ENCODE measurements at places on chromosomes 2 and 18. TPM values are rescaled to one million over a fixed set of nuclear protein-coding genes. Genes with fewer than 3 reads are reported as not detected.

AQP12B gene
- total RNA-seq = not detected

DNA sequence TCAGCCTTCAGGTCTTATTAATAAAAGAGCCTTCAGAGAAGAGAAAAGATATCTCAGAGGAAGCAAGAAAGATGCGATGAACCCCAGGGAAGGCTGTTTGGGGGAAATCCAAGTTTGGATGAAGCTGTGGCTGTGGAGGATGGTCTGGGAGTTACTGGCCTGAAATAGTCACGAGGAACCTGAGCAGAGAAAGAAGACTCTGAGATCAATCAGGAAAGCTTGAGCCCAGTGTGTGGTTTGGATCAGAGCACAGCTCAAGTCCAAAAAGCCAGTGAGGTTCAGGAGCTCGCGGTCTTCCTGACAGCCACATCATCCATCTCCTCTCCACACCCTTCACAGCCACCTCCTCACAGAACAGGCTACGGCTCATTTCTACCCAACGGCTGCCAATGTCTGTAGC lies 87.4 kb upstream of the SERPINE2 start:
- DNase-seq = no peak
- no peaks in the 10 kb centered on the region for H3K36me3 ChIP-seq
- H3K27me3 ChIP-seq = no peaks in the 10 kb centered on the region
- no peak overlapping the region for H3K4me3 ChIP-seq

BCL2 gene
- 0.70 TPM for total RNA-seq

DNA sequence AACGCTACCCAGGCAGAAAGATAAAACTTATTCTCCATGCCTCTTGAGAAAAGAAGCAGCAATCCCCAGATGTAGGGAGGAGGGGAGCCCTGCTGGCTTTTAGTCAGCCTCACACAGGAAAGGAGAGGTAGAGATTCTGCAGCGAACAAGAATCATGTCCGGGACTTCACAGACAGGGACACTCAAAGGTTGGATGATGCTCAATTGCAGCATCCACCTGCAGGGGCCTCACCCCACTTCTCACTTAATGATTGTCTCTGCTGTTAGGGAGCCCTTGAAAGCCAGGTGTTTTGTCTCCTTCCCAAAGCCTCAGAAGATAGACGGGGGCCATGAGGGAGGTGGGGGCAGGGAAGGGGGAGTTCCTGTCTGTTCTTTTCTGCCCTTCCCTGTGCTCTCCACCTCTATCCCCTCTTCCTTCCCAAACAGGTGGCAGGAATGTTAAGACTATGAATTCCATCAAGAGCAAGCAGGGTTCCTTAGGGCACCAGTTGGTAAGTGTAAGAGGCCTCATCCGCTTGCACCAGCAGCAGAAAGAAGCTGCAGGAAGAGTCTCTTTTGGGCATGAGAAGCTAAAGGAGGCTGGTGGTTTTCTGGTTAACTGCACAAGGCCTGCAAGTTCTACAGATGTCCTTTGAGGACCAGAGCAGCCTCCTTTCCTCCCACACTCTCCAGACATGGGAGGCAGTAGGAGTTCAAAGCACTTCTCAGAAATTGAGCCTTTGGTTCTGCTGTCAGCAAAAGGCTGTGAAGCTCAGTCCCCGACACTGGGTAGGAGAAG lies 154.7 kb upstream of the TNP1 start:
- no peaks in the 10 kb centered on the region for H3K4me1 ChIP-seq
- no peak overlapping the region for H3K27ac ChIP-seq
- DNase-seq = no peak
- no peak overlapping the region for H3K4me3 ChIP-seq
- no peaks in the 10 kb centered on the region for H3K27me3 ChIP-seq

DNA sequence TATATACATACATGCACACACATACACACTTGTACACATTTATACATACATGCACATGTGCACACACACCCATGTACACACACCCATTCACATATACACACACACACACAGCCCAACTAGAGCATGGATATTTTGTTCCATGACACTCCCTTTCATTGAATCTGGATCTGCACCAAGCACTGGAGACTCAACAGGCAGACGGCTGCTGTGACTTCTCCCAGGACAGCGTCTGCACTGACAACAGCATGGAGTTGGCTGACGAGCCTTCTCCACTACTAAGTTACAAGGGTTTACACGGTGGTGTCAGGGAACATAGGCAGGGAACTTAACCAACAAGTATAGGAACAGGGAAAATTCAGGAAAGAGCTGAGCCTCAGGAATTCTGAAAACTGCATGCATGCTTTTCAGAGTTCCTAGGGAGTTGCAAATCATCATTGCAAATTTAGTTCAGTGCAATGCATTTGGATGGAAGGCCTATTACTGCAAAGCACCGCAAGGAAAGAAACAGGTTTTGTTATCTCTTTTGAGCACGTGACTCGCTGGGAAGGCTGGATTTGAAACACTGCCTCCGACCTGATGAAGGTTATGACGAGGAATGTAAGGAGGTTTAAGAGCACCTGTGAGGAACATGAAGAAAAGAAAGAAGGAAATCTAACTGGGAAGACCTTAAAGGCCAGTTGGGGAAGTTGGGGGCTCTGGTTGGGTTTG lies 35.9 kb downstream of the TMEM18 start:
- no peaks in the 10 kb centered on the region for H3K4me1 ChIP-seq
- H3K4me3 ChIP-seq = no peak overlapping the region
- no peaks in the 10 kb centered on the region for H3K36me3 ChIP-seq

- no peak overlapping the region for H3K27ac ChIP-seq
- no peak overlapping the region for H3K4me3 ChIP-seq
- no peaks in the 10 kb centered on the region for H3K27me3 ChIP-seq
- no peak for DNase-seq
- H3K36me3 ChIP-seq = no peaks in the 10 kb centered on the region
Observed at GRCh38 chr2:17805717-17806363, 10.4 kb upstream of the MSGN1 start.

NEURL3 gene
- not detected for total RNA-seq

GRCh38 chr2:239436669-239437335 lies 36.0 kb upstream of the HDAC4 start:
- H3K27ac ChIP-seq = no peak overlapping the region
- no peaks in the 10 kb centered on the region for H3K4me1 ChIP-seq
- no peak for DNase-seq
- no peaks in the 10 kb centered on the region for H3K36me3 ChIP-seq

DNA sequence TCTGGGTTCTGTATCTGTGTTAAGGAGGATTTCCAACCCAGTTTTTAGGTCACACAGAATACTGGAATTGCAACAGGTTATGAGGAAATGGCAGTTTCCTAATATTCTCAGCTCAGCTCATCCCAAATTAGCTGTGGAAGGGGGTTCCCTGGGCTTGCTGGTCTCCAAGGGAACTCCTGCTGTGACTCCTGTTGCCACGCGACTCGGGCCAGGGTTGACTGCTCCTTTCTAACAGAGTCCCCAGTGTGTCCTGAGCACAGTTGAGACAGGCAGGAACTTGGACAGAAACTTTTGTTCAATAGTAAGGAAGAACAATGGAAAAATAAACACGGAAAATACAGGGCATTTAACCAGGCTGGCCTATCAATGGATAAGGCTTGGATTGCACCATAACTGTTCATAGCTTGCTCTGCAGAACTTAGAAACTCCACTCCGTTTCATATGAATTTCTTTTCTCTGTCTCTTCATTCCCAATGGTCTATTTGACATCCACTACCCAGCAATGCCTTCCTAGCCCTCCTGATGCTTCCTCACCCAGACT lies 3.8 kb upstream of the ROCK2 start:
- H3K27ac ChIP-seq = no peak overlapping the region
- H3K4me3 ChIP-seq = no peak overlapping the region
- DNase-seq = no peak
- peaks cover 7% of the 10 kb centered on the region for H3K4me1 ChIP-seq
- no peaks in the 10 kb centered on the region for H3K36me3 ChIP-seq

DNA sequence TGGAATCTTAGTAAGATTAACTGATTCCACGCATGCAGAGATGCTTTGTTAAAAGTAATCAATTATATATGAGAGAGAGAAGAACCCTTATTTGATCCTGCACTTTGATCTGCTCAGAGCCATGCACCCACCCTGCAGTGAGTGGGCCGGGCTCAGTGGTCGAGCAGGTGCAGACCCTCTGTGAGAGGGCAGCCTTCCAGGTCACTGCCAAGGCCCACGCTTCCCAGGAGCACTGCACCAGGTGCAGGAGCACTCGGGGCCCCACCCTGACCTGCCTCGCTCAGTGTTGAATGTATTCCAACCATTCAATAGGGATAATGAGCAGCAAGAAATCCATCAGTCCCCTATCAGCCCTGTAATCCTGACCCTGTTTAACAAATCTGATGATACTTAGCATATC lies 126.9 kb downstream of the TMEM200C start:
- no peak overlapping the region for H3K27ac ChIP-seq
- peaks cover 7% of the 10 kb centered on the region for H3K4me1 ChIP-seq
- no peak overlapping the region for H3K4me3 ChIP-seq
- no peak for DNase-seq
- no peaks in the 10 kb centered on the region for H3K36me3 ChIP-seq

DNA sequence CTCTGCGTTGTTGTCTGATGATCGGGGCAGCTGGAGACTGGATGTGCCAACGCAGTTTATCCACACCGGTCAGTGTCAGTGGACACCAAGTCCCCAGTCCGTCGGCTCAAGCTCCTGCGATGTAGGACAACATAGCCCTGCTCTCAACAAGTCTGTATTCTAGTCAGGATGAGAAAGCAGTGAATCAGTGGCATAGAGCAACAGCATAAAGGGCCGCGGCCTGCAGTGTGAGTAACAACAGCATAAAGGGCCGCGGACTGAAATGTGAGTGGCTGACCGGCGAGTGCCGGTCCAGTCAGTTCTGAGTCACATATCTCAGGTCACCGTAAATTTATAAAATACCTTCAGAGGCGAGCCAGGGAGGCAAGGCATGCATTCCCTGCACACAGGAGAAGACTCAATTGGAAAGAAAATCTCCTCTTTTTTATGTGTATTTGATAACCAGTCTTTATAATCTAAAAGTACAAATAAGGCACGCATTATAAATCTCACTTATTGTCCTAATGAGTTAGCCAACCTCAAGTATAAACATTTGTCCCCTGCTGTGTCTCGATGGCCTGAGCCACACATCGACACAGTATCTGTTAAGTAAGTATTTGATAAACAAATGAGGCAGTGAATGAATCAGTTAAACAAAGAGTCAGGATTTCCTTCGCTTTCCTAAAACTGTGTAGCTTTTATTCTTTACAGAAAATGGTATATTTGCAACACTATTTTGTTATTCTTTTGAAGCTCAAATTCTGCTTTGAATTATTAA lies 33.8 kb upstream of the NFATC1 start:
- H3K36me3 ChIP-seq = peaks cover 18% of the 10 kb centered on the region
- no peaks in the 10 kb centered on the region for H3K27me3 ChIP-seq
- no peak overlapping the region for H3K4me3 ChIP-seq

CNTNAP5 gene
- 0.03 TPM for total RNA-seq

- peak overlapping the region; percentile 77 for H3K4me3 ChIP-seq
- H3K36me3 ChIP-seq = peaks cover 27% of the 10 kb centered on the region
- no peaks in the 10 kb centered on the region for H3K27me3 ChIP-seq
- peak; percentile 36 for DNase-seq
Observed at GRCh38 chr2:55232863-55233657, 572 bp downstream of the RPS27A start.

- peak overlapping the region; percentile 92 for H3K27ac ChIP-seq
- no peak for DNase-seq
Observed at GRCh38 chr2:70030724-70031420, 56.4 kb upstream of the PCBP1 start.

CD207 gene
- total RNA-seq = not detected

DNA sequence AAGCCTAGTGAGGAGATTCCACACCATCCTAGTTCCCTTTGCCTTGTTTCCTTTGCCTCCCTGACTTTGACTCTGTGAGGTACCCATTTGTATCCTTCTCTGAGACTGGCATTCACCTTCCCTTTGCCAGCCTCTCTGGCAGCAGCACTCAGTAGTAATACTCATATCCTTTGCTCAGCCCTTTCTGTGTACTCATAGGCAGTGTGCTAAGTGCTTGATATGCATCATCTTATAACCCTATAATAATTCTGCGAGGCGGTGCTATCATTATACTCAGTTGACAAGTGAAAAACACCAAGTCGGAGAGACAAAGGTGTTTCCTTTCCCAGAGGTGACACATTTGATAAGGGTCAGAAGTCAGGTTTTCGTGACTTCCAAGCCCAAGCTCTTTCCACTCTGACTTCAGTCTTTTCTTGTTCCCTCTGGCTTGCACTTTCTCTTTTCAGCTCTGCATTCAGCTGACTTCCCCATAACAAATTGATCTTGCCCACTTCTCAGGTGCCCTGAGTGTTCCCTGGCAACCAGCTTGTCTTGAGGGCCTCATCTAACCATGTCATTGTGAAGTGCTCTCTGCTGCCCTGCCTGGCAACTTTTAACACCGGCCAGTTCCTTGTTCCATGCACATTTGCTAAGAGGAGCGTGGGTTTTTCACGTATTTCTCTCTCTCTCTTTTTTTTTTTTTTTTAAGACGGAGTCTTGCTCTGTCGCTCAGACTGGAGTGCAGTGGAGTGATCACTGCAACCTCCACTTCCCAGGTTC lies 94.5 kb upstream of the UPP2 start:
- no peak for DNase-seq
- no peaks in the 10 kb centered on the region for H3K27me3 ChIP-seq
- H3K27ac ChIP-seq = peak overlapping the region; percentile 42
- peaks cover 27% of the 10 kb centered on the region for H3K4me1 ChIP-seq

- no peak overlapping the region for H3K27ac ChIP-seq
- peak; percentile 14 for DNase-seq
- no peaks in the 10 kb centered on the region for H3K36me3 ChIP-seq
- peaks cover 9% of the 10 kb centered on the region for H3K4me1 ChIP-seq
- H3K4me3 ChIP-seq = no peak overlapping the region
- no peaks in the 10 kb centered on the region for H3K27me3 ChIP-seq
Observed at GRCh38 chr2:179936654-179937053, 70.4 kb downstream of the CWC22 start.

CD226 gene
- total RNA-seq = 0.21 TPM

GRCh38 chr18:50558157-50558556 lies 1.7 kb upstream of the MAPK4 start:
- H3K4me3 ChIP-seq = no peak overlapping the region
- peaks cover 18% of the 10 kb centered on the region for H3K4me1 ChIP-seq
- DNase-seq = no peak
- H3K36me3 ChIP-seq = no peaks in the 10 kb centered on the region
- peaks cover 2% of the 10 kb centered on the region for H3K27me3 ChIP-seq

DNA sequence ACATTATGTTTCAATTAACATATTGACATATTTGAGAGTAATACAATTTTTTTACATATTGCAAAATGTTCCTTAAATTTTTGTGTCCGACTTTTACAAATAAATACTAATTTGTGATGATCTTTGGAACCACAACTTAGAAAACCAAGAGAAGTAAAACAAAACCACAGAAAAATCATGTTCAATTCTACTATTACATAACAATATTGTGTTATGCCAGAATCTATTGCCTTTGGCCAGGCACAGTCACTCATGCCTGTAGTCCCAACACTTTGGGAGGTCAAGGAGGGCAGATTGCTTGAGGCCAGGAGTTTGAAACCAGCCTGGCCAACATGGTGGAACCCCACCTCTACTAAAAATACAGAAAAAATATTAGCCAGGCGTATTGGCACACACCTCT lies 92.8 kb upstream of the APCDD1 start:
- H3K27ac ChIP-seq = no peak overlapping the region
- no peaks in the 10 kb centered on the region for H3K27me3 ChIP-seq
- no peaks in the 10 kb centered on the region for H3K4me1 ChIP-seq
- H3K36me3 ChIP-seq = no peaks in the 10 kb centered on the region

GRCh38 chr2:223727562-223727961 lies 109.8 kb downstream of the AP1S3 start:
- peak; percentile 65 for DNase-seq
- no peak overlapping the region for H3K27ac ChIP-seq
- no peaks in the 10 kb centered on the region for H3K27me3 ChIP-seq
- no peaks in the 10 kb centered on the region for H3K36me3 ChIP-seq
- peaks cover 10% of the 10 kb centered on the region for H3K4me1 ChIP-seq
- no peak overlapping the region for H3K4me3 ChIP-seq

ADAM23 gene
- total RNA-seq = 9.3 TPM
